Right forelimb (tissue), 1 donor: ENCODE measurements at places on chromosomes 1 and 21.

DNA sequence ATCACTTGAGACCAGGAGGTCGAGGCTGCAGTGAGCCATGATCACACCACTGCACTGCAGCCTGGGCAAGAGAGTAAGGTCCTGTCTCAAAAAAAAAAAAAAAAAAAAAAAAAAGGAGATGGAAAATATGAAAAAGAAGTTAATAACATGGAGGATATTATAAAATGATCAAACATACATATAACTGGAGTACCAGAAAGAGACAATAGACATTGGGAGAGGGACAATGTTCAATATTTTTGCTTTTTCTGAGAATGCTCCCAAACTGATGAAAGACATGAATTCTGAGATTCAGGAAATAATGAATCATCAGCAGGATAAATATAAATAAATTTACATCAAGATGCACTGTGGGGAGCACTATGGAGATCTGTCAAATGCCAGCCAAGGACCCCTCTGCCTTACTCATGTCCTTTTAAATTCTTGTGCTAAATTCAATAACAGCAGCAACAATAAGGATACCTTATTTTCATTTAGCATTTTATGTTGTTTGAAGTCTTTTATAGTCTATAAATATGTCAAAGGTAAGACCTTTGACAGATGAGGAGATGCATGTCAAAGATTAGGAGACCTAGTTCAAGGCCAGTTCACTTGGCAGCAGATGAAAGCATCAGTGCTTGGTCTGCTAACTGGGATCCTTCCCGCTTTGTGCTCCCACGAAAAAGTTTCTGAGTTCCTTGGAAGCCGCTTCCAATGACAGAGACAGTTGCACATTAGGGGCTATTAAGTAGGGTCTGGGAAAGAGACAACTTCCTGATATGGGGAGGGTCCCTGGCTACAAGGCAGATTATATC, 97.7 kb downstream of the TLR5 start:
- no peak for DNase-seq

DNA sequence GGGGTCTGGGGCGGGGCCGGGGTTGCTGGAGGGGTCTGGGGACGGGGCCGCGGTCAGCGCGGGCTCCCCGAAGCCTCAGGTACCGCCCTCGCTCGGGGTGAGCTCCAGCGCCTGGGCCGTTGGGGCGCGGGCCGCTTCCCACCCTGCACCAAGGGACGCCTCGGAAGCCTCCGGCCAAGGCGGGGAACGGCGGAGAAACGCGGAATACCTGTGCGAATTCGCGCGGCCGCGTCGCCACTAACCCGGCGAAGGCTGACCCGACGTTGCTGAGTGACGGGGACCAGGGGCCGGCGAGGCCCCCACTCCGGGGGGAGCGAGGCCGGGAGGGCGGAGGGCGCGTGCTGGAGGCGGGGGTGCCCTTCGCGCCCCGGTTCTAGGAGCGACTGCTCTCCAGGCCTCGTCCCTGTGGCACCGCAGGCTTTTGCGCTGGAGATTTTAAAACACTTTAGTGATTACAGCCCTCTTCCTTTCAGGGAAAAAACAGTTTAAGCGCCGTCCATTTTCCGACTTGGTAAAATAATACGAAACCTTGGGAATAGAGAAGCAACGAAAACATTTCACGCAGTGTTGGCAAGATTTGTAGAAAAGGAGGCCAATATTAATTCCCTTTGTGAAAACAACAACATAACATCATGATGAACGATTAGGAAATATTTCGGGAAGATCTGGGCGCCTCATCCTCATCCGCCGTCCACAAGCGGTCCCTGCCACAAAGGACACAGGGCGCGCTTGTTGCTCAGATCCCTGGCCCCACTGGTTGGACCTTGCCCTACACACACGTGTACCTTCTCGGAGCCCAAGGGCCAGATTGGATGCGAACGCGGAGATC, 971 bp upstream of the GNG4 start:
- peak; percentile 52 for DNase-seq

- DNase-seq: no peak
Measured at GRCh38 chr1:164928232-164928812, 369.3 kb downstream of the PBX1 start.

DNA sequence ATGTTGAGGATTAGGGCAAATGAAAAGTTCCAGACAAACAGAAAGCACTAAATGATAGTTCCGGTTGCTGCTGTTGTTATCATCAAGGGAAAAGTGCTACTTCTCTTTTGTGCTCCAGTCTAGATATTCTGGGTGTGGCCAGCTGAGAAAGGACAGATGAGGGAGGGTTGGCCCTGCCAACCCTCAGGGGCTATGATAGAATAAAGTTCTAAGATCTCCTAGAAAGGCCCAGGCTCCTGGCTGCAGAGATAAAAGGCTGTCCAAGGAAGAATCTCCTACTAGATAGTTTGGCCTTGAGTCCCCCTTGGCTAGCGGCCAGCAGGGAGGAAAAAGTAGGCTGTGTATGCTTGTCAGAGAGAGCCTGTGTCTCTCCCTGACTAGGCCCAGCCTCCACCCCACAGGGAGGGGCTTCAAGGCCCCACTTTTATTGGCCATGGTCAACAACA, 31.5 kb downstream of the RIMS3 start:
- DNase-seq: no peak

GRCh38 chr21:18252256-18252655, 7.6 kb downstream of the CHODL start:
- DNase-seq: no peak

- no peak for DNase-seq
Measured at GRCh38 chr1:115473986-115474565, 136.0 kb upstream of the NGF start.

- no peak for DNase-seq
Measured at GRCh38 chr1:22408230-22408629, 43.4 kb upstream of the ZBTB40 start.

DNA sequence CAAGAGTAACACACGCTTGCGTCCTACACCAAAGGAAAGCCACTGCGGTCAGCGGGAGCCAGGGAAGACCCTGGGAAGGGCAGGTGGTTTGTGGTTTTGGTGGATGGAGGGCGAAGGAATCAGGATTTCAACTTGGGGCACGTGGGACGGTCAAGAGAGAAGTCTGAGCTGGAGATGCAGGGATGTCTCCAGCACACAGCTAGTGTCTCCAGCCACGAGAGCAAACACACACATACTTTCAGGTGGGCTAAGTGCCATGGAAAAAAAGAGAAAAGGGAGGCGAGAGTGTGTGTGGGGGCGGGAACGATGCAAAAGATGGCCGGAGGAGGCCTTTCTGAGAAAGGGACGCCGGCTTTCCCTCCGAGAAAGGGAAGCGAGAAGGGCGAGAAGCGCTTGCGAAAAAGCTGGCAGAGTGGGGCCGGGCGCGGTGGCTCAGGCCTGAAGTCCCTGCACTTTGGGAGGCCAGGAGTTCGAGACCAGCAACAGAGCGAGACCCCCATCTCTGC, 1.4 kb upstream of the SRRM1 start:
- peak; percentile 61 for DNase-seq

DNA sequence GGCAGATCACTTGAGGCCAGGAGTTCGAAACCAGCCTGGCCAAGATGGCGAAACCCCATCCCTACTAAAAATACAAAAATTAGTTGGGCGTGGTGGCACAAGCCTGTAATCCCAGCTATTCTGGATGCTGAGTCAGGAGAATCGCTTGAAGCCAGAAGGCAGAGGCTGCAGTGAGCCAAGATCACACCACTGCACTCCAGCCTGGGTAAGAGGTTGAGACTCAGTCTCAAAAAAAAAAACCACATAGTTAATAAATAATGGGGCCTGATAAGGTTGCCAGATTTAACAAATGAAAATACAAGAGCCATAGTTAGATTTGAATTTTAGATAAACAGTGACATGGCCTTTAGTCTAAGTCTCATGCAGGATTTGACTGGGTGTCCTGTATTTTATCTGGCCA, 175.7 kb downstream of the ZZZ3 start:
- DNase-seq: no peak

DNA sequence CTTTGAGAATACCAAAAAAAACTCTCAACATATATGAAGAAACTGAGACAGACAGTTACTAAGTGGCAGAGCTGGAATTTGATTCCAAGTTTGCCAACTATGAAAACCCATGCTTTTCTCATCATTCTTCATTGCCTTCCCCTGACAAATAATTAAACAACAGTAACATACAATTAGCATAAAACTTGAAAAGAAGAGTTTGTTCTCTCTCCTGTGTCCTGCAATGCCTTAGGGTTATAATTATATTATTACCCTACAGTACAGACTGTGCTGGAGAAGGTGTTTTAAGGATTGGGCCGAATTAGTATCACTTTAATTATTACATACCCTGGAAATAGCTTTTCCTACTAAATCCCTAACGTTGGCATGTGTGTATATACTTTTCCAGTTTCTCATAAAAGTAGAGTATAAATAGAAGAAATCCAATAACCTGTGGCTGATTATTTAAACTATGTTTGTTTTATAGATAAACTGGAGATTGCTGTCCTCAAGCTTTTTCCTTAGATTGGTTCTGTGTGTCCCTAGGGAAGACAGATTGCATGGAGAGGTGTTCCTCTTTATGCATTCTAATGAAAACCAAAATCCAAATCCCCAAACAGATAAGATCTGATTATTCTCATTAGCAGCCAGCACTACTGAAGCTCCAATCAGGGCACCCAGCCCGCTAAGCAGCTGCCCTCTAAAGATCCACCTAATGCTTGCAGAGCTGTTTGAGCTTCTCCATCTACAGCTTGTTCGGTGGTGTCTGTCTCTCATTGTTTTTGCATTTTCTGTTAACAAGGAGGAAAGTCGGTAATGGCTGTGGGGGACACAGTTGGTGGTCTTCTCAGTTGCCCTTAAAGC, 156.3 kb downstream of the TM2D1 start:
- DNase-seq: no peak

- DNase-seq: no peak
Measured at GRCh38 chr1:197515421-197515820, 247.4 kb downstream of the CRB1 start.

DNA sequence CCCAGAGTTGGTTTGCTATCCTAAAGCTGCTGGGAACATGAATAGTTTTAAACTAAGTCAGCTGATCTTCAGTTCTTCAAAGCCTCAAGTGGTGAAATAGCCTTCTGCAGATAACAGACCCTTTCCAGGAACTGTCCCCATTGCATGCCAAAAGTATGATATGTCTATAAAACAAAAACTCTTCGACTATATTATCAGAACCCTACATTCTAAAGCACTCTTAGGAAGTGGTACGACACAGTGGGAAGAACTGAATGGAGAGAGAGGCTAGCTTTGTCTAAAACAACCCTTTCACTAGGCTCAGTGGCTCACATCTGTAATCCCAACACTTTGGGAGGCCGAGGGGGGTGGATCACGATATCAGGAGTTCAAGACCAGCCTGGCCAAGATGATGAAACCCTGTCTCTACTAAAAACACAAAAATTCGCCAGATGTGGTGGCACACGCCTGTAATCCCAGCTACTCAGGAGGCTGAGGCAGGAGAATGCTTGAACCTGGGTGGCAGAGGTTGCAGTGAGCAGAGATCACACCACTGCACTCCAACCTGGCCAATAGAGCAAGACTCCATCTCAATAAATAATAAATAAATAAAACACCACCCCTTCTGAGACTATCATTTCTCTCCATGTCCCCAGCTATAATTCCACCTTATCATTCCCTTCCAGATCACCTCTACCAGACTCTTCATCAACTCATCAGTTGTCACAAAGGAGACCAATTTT, 2.2 kb upstream of the FRRS1 start:
- DNase-seq: no peak

- DNase-seq: no peak
Measured at GRCh38 chr1:150299716-150300115, 6.1 kb downstream of the MRPS21 start.

GRCh38 chr1:193677874-193678273, 491.5 kb upstream of the B3GALT2 start:
- DNase-seq: no peak

DNA sequence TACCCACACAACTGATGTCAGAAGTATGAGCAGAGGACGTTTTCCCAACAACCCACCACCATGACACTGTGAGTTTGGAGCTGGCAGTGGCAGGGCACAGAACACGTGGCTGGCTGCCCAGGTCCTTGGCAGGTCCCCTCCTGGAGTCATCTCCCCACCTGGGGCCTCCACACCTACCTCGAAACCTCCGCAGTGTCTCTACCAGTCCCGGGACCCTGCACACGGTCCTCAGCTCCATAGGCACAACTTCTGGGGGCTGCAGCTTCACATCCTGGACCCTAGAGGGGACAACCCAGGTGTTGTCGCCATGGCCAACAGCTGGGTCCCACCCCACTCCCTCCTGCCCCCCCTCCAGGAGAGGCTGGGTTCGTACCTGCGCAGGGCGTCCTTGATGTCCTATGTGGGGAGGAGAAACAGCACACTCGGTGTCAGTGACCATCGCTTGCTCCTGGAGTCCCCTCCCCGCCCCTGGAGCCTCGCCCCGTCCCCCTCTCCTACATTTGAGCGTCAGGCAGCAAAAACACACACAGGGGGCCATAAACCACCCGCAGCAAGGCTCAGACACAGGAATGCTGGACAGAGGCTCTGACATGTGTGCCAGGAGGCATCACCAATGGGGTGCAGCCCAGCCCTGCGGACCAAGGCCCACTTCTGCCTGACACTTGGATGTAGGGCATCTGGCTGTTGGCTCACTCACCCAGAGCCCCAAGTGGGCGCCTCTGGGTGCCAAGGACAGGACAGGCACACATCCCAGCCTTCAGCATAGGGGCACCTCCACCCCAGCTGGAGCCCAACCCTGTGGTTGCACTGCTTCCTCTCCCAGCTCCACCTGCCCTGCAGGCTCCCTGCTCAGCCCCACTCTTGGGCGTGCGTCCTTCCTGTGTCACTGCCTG, 9.6 kb downstream of the TRIM11 start:
- peak; percentile 35 for DNase-seq

DNA sequence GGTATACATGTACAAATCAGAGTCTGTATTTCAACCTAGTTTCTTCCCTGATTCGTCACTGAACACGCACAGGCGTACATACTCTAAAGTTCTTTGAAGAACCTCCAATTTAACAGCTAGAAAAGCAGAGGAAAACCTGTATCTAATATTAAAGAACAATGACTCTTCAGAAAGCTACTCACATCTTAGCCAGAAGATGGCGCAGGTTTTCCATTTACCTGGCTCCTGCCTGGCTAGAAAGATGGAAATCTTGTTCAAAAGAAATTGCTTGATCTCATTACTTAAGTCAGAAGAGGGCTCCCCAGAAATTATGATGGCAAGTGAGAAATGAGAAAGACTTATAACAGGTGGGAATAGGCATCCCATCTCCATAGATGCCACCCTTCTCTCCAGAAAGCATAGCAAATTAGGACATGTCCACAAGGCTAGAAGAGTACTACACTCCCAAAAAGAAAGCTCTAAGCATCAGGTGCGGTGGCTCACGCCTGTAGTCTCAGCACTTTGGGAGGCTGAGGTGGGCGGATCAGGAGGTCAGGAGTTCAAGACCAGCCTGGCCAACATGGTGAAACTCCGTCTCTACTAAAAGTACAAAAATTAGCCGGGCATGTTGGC, 19.0 kb upstream of the L1TD1 start:
- peak; percentile 51 for DNase-seq

GRCh38 chr1:119943216-119943615, 46.9 kb upstream of the ADAM30 start:
- no peak for DNase-seq
